Esophagus muscularis mucosa (tissue), 4 donors: ENCODE measurements at places on chromosomes 1 and 21. TPM values are rescaled to one million over a fixed set of nuclear protein-coding genes. Genes with fewer than 3 reads are reported as not detected.

GRCh38 chr1:35851132-35851869 lies 31.7 kb upstream of the AGO1 start:
- H3K4me3 ChIP-seq = no peak overlapping the region
- H3K27me3 ChIP-seq = no peaks in the 10 kb centered on the region
- H3K4me1 ChIP-seq = peaks cover 54% of the 10 kb centered on the region
- peak overlapping the region; percentile 74 for H3K27ac ChIP-seq
- no peak for DNase-seq

GRCh38 chr1:27307874-27308598 lies 13.9 kb upstream of the TMEM222 start:
- H3K4me1 ChIP-seq = no peaks in the 10 kb centered on the region
- DNase-seq = no peak
- no peak overlapping the region for H3K27ac ChIP-seq

The PPP1R15B gene
- total RNA-seq = 56.4 TPM

The REN gene
- total RNA-seq = not detected

GRCh38 chr1:210758761-210759160 lies 375.2 kb downstream of the KCNH1 start:
- H3K27ac ChIP-seq = no peak overlapping the region
- H3K36me3 ChIP-seq = no peaks in the 10 kb centered on the region
- H3K4me3 ChIP-seq = no peak overlapping the region
- H3K27me3 ChIP-seq = no peaks in the 10 kb centered on the region
- no peaks in the 10 kb centered on the region for H3K4me1 ChIP-seq

The KDM5B gene
- total RNA-seq = 31.7 TPM

DNA sequence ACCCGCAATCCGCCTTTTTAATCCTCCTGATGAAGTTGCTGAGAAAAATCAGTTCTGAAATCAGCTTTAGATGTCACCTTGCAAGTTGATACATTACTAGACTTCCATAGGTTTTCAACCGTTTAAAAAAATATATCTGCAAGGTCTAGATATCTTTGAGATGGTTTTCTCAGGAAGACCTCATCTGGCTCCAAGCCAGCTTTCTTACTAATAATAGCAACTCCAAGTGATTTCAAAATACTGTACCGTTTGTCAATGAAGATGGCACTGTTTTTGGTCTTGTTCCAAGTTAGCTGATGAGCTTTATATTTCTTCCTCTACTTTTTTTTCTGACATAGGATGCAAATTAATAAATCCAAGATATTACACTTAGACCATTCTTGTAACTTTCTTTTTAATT lies 40.3 kb downstream of the LRRC8C start:
- no peak overlapping the region for H3K4me3 ChIP-seq
- H3K27ac ChIP-seq = no peak overlapping the region
- DNase-seq = no peak
- H3K27me3 ChIP-seq = no peaks in the 10 kb centered on the region
- H3K36me3 ChIP-seq = no peaks in the 10 kb centered on the region

DNA sequence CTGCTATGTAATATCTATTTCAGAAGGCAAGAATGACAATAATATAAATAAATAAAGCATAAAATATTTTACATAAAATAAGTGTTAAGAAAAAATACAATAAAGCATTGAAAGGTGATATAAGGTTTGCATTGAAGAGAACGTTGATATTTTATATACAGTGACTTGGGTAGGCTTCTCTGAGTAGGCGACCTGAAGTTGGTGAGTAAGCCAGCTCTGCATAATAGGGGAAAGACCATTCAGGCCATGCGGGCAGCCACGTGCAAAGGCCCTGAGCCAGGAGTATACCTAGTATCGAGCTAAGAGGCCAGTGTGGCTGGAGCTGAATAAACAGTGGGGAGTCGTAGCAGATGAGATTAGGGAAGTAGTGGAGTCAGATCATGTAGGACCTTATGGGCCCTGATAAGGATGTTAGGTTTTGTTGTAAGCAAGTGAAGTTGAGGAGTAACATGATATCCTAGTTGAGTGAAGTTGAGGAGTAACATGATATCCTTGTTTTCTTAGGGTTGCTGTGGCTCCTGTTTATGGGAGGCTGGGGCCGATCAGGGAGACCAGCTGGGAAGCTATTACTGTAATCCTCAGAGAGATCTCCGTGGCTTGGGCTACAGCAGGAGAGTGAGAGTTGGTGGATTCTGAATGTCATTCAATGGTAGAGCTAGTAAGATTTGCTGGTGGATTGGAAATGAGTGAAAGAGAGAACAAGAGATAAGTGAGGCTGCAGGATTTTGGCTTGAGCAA lies 22.0 kb downstream of the KCNK1 start:
- H3K27me3 ChIP-seq = no peaks in the 10 kb centered on the region
- no peak overlapping the region for H3K4me3 ChIP-seq
- H3K27ac ChIP-seq = no peak overlapping the region
- no peaks in the 10 kb centered on the region for H3K4me1 ChIP-seq
- no peaks in the 10 kb centered on the region for H3K36me3 ChIP-seq
- DNase-seq = no peak

DNA sequence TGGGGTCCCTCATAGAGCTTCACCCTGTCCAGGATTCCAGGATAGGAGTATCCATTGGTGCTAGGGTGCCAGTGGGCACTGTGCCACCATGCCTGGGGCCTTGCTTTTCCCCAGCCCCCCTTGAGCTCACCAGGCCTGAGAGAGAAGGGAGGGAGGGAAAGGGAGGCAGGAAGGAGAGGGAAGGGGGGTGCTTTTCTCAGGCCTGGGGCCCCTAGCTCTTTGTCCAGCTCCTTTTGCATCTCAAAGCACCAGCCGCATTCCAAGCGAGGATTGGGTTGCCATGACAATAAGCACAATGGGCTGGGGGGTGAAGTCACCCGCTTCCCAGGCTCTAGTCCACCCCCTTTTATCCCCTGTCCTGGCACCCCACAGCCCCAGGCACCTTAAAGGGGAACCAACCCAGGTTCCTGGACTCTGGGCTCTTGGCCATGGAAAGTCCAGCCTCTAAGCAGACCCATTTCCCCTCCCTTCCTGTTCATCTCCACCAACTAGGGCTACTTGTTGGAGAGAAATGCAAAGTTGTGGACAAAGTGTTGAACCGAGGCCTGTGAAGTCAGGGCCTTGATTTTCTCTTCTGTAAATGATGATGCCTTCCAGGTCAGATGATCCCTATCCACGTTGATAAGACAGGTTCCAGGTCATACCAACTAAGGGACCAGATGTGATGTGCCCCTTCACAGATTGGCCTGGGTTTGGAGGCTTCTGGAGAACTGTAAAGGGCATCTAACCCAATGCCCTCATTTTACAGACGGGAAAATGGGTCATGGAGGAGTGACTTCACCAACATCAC lies 11.4 kb downstream of the THBS3 start:
- H3K4me3 ChIP-seq = no peak overlapping the region
- peak overlapping the region; percentile 92 for H3K27ac ChIP-seq
- H3K27me3 ChIP-seq = no peaks in the 10 kb centered on the region
- H3K36me3 ChIP-seq = peaks cover 45% of the 10 kb centered on the region

GRCh38 chr1:108897865-108898720 lies 21.3 kb downstream of the GPSM2 start:
- H3K4me1 ChIP-seq = peaks cover 34% of the 10 kb centered on the region
- peak overlapping the region; percentile 74 for H3K27ac ChIP-seq
- H3K4me3 ChIP-seq = no peak overlapping the region

- no peak overlapping the region for H3K27ac ChIP-seq
- H3K27me3 ChIP-seq = no peaks in the 10 kb centered on the region
- H3K4me1 ChIP-seq = no peaks in the 10 kb centered on the region
- H3K36me3 ChIP-seq = no peaks in the 10 kb centered on the region
- no peak overlapping the region for H3K4me3 ChIP-seq
These were observed 61.4 kb upstream of the BARHL2 start for GRCh38 chr1:90778486-90778885.

GRCh38 chr1:203567596-203567995 lies 59.0 kb upstream of the ATP2B4 start:
- DNase-seq = no peak
- H3K4me1 ChIP-seq = peaks cover 25% of the 10 kb centered on the region
- H3K27ac ChIP-seq = no peak overlapping the region
- H3K27me3 ChIP-seq = no peaks in the 10 kb centered on the region

- H3K27me3 ChIP-seq = no peaks in the 10 kb centered on the region
- H3K36me3 ChIP-seq = no peaks in the 10 kb centered on the region
- no peak overlapping the region for H3K4me3 ChIP-seq
- no peak for DNase-seq
- H3K27ac ChIP-seq = no peak overlapping the region
- peaks cover 47% of the 10 kb centered on the region for H3K4me1 ChIP-seq
These were observed 247.4 kb downstream of the RHOU start for GRCh38 chr1:228982637-228983036.

DNA sequence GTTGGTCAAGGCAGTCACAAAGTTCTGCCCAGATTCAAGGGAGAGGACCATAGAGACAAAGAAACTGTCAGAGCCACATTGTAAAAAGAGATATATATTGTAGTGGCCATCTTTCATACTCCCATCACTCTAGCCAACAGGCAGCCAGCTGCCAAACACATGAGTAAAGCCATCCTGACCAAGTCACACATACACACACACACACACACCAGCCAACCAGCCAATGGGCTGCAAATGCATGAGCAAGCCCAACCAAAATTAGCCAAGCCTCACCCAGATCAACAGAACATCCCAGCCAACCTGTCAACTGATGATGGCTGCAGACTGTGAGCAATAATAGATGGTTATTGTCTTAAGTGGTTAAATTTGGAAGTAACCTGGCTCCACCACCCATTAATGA lies 120.7 kb downstream of the SEC16B start:
- H3K36me3 ChIP-seq = no peaks in the 10 kb centered on the region
- no peak overlapping the region for H3K4me3 ChIP-seq
- H3K27me3 ChIP-seq = no peaks in the 10 kb centered on the region
- H3K27ac ChIP-seq = no peak overlapping the region

DNA sequence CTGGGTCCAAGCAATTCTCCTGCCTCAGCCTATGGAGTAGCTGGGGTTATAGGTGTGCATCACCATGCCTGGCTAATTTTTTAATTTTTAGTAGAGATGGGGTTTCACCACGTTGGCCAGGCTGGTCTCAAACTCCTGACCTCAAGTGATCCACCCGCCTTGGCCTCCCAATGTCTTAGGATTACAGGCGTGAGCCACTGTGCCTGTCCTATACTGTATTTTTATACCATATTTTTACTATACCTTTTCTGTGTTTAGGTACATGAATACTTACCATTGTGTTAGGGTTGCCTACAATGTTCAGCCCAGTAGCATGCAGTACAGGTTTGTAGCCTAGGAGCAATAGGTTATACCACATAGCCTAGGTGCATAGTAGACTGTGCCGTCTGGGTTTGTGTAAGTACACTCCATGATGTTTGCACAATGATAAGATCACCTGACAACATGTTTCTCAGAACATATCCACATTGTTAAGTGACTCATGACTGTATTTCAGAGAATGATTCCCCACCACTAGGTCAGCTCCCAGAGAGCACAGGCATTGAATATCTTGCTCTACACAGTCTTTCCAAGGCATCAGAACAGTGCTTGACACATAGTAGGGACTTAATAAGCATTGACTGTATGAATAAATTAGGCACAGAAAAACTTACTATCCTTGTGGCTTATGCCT lies 6.0 kb upstream of the CITED4 start:
- H3K27ac ChIP-seq = no peak overlapping the region
- H3K4me3 ChIP-seq = no peak overlapping the region
- peaks cover 22% of the 10 kb centered on the region for H3K4me1 ChIP-seq
- H3K27me3 ChIP-seq = no peaks in the 10 kb centered on the region
- DNase-seq = no peak

DNA sequence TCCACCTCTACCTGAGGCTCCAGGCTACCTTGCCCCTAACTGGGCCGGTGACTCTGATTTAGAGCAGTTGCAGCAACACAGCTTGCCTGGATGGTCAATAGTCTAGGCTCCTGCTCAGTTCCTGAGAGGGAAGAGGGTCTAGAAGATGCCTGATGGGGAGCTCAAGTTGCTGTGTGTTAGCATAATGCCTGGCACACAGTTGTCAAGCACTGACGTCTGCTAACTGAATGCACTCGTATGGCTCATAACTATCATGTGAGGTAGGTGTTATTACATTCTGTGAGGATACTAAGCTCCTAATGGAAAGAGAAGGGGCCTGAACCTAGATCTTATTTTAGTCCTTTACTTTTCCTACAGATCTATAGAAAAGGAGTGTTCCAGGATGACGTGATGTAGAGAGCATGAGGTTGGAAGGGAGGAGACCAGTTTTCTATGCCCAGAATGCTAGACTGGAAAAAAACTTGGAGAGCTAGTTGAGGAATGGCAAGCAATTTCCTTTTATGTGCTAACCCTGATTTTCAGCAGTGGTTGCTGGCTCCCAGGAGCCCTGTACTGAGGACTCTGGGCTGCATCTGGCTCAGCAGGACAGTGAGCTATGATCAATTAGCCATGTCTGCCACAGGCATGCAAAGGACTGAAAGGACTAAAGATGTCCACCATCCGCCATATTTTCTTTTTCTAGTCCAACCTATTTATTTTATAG lies 30.0 kb downstream of the FAM78B start:
- no peak for DNase-seq
- no peak overlapping the region for H3K4me3 ChIP-seq
- no peak overlapping the region for H3K27ac ChIP-seq
- H3K36me3 ChIP-seq = no peaks in the 10 kb centered on the region
